ENCODE measurements at places on chromosomes 1 and 21.

- DNase-seq: no peak
These were observed 49.4 kb downstream of the ILDR2 start for GRCh38 chr1:166925810-166926478.

DNA sequence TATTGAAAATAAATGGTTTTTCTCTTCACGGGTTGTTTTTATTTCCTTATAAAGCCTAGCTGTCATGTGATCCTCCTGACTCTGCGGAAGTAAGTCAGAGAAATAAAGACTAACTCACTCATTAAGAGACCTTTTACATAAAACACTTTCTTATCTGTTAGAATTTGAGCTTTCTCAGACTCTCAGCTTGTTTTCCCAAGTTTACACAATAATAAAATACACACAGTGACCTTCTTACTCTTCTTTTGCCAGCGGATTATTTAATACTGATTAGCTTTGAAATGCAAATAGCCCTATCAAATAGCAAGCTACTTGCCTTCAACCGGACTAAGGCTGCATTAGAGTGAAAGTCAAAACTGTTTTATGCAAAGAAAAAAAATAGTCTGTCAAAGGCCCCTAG is 45.5 kb upstream of the CXADR start:
- no peak for DNase-seq

GRCh38 chr1:58358346-58358745 is 188.2 kb downstream of the OMA1 start:
- no peak for DNase-seq

DNA sequence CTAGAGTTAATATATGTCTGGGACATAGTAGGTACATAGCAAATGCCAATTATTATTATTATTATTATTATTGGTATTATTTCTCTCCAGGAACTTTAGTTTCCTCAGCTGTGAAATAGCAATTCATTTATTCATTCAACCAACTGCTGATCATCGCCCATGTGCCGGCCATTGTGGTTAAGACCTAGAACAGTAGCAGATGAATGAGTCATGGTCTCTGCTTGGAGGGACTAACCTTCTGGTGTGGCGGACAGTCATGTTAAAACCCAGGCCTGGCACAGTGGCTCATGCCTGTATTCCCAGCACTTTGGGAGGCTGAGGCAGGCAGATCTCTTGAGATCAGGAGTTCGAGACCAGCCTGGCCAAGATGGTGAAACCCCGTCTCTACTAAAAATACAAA is 23.8 kb upstream of the LDLRAP1 start:
- DNase-seq: no peak

GRCh38 chr1:40092706-40093639 is 4.1 kb downstream of the PPT1 start:
- DNase-seq: no peak

GRCh38 chr1:167752219-167752985 is 30.6 kb downstream of the MPZL1 start:
- no peak for DNase-seq

DNA sequence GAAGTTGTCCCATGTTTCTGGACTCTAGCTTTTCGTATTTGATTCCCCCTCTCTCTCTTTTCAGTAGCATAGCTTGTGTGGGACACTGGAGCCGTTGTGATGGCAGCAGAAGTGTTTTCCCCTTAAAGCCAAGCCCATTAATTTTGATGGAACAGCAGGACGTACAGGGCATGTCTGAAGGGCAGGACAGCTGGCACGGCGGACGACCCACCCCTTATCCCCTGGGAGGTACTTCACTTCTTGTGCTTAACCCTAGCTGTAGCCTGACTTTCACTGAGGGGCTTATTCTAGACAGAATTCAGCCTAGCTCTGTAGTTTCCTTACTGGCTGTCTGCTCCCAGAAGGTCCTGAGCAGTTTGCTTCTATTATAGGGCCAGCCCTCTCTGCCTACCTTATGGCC is 8.6 kb upstream of the PPFIA4 start:
- no peak for DNase-seq

- no peak for DNase-seq
These were observed 52.2 kb upstream of the GRHL3 start for GRCh38 chr1:24266998-24267397.

- no peak for DNase-seq
These were observed 26.5 kb upstream of the ATP2B4 start for GRCh38 chr1:203599875-203600781.

- no peak for DNase-seq
These were observed 8.0 kb downstream of the NDUFS5 start for GRCh38 chr1:39034114-39034654.

GRCh38 chr1:41662765-41663437 is 178.4 kb upstream of the EDN2 start:
- DNase-seq: no peak

GRCh38 chr1:188363943-188364342 is 1535.2 kb downstream of the PLA2G4A start:
- DNase-seq: no peak

DNA sequence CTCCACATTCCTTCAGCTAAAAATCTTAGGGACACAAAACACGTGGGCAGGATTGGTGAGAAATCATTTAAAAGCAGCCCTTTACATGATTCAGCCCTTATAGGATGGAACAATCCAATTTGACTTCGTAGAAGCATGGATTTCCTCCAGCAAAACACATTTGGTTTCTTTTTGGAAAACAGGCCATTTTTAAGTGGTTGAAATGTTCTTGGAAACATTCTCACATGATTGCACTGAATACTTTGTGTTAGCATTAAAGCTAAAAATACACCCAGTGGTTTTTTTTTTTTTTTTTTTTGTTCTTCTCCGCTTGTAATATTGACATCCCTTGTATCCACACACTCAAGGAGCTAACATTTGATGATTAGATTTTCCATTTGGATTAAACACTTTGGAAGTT is 42.1 kb upstream of the ABCG1 start:
- DNase-seq: no peak

DNA sequence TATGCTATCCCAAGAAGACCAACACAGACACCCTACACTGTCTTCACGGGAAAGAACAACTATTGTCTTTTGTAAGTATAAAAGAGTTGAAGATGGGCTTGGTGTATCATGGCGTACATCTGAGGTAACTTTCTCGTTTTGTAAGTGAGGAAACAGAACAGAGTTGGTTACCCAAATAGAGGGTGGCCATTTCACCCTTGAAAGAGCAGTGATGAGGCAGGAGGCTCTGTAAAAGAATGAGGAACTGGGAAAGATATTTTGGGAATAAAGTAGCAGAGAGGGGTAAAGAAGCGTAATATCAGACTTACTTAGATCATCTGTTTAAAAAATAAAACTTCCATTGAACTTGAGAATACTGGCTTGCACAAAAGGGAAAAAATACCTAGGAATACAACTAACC is 18.9 kb downstream of the FCRL2 start:
- DNase-seq: no peak

- no peak for DNase-seq
These were observed 28.7 kb downstream of the KHDRBS1 start for GRCh38 chr1:32042330-32042729.

GRCh38 chr1:25563330-25564215 is 20.2 kb downstream of the LDLRAP1 start:
- no peak for DNase-seq

DNA sequence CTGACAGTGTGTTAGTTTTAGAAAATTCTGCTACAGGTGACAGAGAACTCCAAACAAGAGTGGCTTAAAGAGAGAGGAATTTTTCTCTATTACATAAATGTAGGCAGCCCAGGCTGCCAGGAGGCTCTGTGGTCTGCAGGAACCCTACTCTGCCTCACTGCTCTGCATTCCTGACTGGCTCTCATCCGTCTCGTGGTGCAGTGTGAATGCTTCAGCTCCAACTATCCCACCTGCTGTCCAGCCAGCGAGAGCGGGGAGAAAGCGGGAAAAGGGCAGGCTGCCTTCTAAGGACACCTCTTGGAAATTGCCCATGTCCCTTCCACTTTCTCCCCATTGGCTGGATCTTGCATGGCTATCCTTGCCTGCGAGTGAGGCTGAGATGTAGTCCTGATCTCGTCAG is 131.3 kb downstream of the PEX14 start:
- DNase-seq: no peak

GRCh38 chr1:155794605-155795245 is 62.3 kb downstream of the GON4L start:
- DNase-seq: no peak
